Activated naive CD4-positive, alpha-beta T cell treated with anti-CD3 and anti-CD28 coated beads for 36 hours (primary cell): ENCODE measurements at places on chromosomes 1 and 21. TPM values are rescaled to one million over a fixed set of nuclear protein-coding genes. Genes with fewer than 3 reads are reported as not detected.

DNA sequence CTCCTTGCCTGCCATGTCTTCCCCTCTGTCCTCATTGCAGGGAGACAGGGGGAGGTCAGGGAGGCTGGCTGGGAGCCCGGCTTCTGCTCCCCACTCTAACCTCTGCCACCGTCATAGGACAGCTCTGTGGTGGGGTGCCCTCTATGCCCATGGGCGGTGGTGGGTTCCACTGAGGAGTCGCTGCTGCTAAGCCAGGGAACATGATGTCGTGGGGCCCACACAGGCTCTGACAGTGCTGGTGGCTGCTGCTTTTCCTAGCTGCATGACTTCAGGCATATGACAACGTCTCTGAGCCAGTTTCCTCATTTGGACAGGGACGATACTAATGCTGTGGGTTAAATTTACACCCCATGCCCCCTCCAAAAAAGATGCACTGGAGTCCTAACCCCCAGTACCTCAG lies 14.7 kb downstream of the KCNA10 start:
- no peaks in the 10 kb centered on the region for H3K4me1 ChIP-seq
- no peaks in the 10 kb centered on the region for H3K36me3 ChIP-seq
- H3K4me3 ChIP-seq: no peak overlapping the region
- no peaks in the 10 kb centered on the region for H3K27me3 ChIP-seq
- no peak for DNase-seq

GRCh38 chr1:184820218-184820750 lies 65.6 kb upstream of the EDEM3 start:
- H3K27me3 ChIP-seq: no peaks in the 10 kb centered on the region
- H3K4me1 ChIP-seq: no peaks in the 10 kb centered on the region
- peaks cover 1% of the 10 kb centered on the region for H3K36me3 ChIP-seq
- no peak for DNase-seq

- no peaks in the 10 kb centered on the region for H3K36me3 ChIP-seq
- no peaks in the 10 kb centered on the region for H3K4me1 ChIP-seq
- DNase-seq: no peak
- no peak overlapping the region for H3K27ac ChIP-seq
- peaks cover under 1% of the 10 kb centered on the region for H3K27me3 ChIP-seq
These were observed 125.3 kb upstream of the GREM2 start for GRCh38 chr1:240737298-240737697.

DNA sequence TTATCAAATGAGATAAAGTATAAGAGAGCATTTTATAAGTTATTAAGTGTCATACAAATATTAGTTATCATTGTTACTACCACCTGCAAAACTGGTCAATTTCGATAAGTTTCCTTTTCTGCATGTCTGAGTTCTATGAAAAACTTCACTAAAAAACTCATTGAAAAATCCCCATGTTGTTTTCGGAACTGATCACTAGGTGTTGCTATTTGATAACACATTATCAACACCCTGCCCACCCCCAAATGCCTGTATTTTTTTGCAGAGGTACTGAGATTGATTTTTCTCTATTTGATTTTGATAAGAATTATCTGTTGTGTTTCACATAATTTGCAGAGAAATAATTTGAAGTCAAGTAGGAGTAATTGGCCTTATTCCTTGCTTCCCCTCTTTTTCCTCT lies 22.1 kb upstream of the DISP1 start:
- H3K27ac ChIP-seq: no peak overlapping the region
- H3K27me3 ChIP-seq: no peaks in the 10 kb centered on the region
- DNase-seq: no peak

GRCh38 chr1:39892601-39893595 lies 8.8 kb downstream of the MYCL start:
- H3K36me3 ChIP-seq: no peaks in the 10 kb centered on the region
- H3K4me3 ChIP-seq: no peak overlapping the region
- H3K27me3 ChIP-seq: peaks cover 16% of the 10 kb centered on the region
- no peak overlapping the region for H3K27ac ChIP-seq
- no peak for DNase-seq

IGSF5 gene
- total RNA-seq: not detected

SPATA17 gene
- not detected for total RNA-seq

FCRL3 gene
- total RNA-seq: 0.10 TPM

SPRR2E gene
- total RNA-seq: not detected
